Neural crest cell (in vitro differentiated cells): ENCODE measurements at places on chromosomes 4 and X. TPM values are rescaled to one million over a fixed set of nuclear protein-coding genes. Genes with fewer than 3 reads are reported as not detected.

The NSUN7 gene
- 4.4 and 4.7 TPM in 2 replicates for total RNA-seq

The PPEF2 gene
- 0.09 TPM in 1 of 2 replicates, not detected in the other for total RNA-seq

The ZNF185 gene
- total RNA-seq: 2.3 and 2.6 TPM in 2 replicates

The SYP gene
- total RNA-seq: 10.2 and 10.8 TPM in 2 replicates

The ARMCX1 gene
- 30.0 and 30.6 TPM in 2 replicates for total RNA-seq

The G3BP2 gene
- total RNA-seq: 204 TPM in 2 replicates

The DUSP9 gene
- total RNA-seq: 1.7 TPM in 2 replicates

The GPR82 gene
- total RNA-seq: not detected in 2 replicates

The TAPT1 gene
- 18.1 and 23.6 TPM in 2 replicates for total RNA-seq
